ENCODE measurements at places on chromosomes 2 and 18.

DNA sequence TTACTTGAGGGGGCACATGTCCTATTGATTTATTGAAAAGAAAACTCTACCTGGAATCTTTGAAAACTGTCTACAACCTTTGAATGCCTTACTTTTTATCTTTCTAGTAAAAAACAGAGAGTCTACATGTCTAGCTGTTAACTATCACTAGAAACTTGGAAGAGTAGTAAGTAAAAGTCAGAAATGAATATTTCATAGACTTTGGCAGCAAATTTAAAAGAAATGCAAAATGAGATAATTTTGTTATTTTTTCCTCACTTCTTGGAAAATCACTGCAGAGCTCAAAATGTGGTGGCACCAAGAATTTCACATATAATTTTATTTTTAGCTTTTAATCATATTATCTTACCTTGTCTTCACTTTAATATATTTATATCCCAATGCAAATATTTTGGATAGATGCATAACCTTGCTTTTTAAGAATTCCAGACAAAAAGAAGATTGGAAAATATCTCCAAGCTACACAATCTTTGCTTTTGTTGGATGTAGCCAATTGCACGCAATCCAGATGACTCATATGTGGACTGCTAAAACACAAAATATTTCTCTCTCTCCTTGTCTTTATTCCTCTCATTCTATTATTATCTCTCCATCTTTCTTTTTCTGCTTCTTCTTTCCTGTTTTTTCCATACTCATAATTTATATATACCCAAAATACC lies 92.2 kb upstream of the DSEL start:
- no peak for DNase-seq

- no peak for DNase-seq
These were observed 905 bp downstream of the TTLL4 start for GRCh38 chr2:218711550-218711929.

- no peak for DNase-seq
These were observed 26.2 kb downstream of the TAF4B start for GRCh38 chr18:26252411-26252810.

- DNase-seq: no peak
These were observed 96.8 kb downstream of the MSH2 start for GRCh38 chr2:47499621-47500309.

GRCh38 chr2:226426292-226426736 lies 373.3 kb downstream of the IRS1 start:
- no peak for DNase-seq

DNA sequence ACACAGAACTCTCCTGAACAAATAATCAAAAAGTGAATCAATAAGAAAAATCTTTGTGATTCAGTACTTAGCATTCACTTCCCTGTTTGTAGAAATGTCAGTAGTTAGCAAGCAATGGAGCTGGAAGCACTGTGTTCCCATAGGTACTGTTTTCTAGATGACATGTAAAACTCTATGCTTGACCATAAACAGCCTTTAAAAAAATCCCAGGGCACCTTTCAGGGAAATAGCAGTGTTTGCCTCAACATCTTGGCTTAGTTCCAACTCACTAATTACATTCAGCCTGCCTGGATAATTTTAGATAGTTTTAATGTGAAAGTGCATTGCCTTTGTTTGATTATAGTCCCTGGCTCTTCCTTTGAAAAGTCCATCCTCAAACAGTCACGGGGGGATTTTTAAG lies 721.8 kb downstream of the ERBB4 start:
- DNase-seq: no peak

DNA sequence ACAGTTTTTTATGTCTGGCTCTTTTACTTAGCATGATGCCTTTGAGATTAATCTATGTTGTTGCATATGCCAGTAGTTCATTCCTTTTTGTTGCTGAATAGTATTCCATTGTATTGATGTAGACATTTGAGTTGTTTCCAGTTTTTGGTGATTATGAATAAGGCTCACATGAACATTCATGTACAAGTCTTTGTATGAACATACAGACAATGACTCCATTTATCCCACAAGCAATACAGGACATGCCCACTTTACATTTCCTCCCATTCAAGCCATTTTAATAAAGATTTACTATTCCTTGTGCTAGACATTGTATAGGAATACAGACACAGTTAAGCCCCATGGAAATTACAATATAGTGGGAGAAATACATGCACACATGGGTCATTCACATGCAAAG lies 118.0 kb downstream of the TRIM43 start:
- no peak for DNase-seq

GRCh38 chr2:86556508-86556907 lies 6.7 kb downstream of the CHMP3 start:
- no peak for DNase-seq

GRCh38 chr2:64695721-64696261 lies 42.1 kb upstream of the SERTAD2 start:
- DNase-seq: peak; percentile 35

- no peak for DNase-seq
These were observed 54.1 kb downstream of the ANTXR1 start for GRCh38 chr2:69067026-69067630.

GRCh38 chr18:80246445-80247392 lies 595 bp downstream of the PARD6G start:
- DNase-seq: peak; percentile 58

DNA sequence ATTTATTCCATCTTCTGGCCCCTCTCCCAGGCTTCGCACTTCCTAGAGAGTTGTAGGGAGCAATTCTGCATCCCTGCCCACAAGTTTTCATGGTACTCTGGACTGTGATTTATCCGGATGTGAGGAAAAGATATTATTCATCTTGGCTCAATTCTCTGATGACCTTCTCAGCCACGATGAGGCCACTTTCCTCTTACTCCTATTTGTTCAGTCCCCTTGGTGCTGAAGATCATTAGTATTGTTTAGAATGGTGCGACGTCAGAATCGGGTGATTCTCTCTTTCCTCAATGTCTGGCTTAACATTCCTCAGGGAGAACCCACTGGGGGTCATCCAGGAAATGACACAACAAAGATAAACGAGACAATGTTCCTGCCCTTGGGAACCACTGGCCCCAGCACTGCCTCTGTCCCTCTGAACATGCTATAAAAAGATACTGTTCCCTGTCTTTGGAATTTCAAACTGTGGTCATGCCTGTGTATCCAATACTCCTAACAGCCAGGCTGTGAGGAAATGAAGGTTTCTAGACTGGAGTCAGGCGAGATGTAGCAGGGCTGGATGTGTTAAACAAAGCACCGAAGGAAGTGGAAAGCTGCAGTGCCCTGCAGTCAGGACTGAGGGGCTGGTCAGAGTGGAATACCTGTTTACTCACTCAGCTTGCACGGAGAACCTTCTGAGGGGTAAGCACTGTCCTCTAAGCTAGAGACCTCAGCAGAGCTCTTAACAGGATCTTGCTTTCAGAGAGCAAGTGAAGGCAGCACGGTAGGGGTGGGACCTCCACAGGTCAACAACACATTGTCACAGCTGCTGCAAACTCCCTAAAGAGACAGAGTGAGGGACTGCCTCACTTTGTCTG lies 12.9 kb upstream of the GLI2 start:
- DNase-seq: peak; percentile 39

DNA sequence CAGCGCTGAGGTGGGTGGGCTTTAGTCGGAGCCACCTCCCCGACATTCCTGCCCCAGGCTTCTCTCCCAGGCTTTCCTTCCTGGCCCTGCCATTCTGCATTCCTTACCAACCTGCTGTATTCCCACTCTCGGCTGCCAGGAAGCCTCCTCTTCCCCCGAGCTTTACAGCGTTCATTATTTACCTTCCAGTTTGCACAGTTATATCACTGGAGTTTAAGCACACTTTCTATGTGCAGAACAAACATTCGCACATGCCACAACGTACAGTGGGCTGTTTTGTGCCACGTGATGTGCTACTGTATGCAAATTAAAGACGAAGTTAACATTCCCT lies 246.3 kb downstream of the SOX11 start:
- DNase-seq: no peak

GRCh38 chr2:73896362-73897239 lies 3.8 kb downstream of the ACTG2 start:
- DNase-seq: peak; percentile 62

DNA sequence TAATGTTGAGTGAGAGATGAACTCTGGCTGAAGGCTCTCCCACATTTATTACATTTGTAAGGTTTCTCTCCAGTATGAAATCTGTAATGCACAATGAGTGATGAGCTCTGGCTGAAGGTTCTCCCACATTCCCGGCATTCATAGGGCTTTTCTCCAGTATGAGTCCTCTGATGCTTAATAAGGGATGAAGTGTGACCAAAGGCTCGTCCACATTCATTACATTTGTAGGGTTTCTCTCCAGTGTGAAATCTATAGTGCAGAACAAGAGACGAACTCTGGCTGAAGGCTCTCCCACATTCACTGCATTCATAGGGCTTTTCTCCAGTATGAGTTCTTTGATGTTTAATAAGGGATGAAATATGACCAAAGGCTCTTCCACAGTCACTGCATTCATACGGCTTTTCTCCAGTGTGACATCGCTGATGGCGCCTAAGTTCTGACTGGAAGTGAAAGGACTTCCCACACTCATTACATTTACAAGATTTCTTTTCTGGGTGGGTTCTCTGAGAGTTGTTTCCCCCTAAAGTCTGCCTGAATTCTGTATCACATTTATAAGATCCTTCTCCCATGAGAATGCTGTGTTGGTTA lies 10.2 kb downstream of the ZNF514 start:
- no peak for DNase-seq

- DNase-seq: no peak
These were observed 85.0 kb downstream of the MARCHF4 start for GRCh38 chr2:216287251-216287650.

Data from right hindlimb (tissue), 1 donor.